ENCODE measurements at places on chromosomes 5 and 9.

DNA sequence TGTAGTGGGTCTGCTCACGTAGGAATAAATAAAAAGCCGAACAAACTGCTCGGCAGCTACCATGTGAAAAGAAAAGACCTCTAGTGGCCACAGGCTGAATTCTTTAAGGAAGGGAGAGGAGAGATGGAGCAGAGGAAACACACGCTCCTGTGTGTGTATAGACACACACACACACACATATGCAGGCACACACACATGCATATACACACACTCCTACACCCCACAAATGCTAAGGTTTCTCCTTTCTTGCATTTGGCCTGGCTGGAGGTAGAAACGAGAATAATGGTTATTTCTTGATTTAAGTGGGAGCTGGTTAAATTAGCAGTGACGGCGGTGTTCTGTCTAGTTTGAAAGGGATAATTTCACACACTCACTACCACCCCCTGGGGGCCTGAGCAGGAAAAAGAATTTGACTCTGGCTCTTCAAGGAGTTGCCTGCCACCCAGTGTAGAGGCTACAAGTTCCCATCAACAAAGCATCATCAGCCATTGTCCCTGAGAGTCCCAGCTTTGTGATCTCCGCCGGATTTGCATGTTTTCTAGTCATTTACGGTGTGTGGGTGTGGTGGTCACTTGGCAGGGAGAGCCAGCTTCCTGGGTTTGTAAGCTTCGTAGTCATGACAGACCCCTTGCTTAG lies at the start of gene INSYN2B:
Gene INSYN2B (minus strand): TSS at position 78 of the 636 bp plus-strand sequence. CDS start 96,597 bp downstream, outside the sequence.
- peak; percentile 81 for DNase-seq

- no peak for DNase-seq
Measured at GRCh38 chr5:108264533-108264932, 117.4 kb downstream of the FBXL17 start.

DNA sequence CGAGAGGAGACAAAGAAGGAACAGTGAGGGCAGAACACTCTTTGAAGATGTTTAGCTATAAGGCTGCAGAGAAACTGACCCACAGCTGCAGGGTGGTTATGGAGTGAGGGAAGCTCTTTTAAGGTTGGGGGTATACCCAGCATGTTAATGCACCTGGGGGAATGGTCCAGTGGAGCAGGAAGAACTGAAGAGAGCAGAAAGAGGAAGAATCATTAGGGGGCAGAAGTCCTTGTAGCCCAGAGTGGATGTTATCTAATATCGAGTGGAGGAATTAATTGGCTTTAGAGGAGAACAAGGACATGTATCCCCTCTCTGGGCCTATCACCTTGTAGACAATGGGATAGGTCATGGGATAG lies 7.7 kb downstream of the IL4 start:
- no peak for DNase-seq

DNA sequence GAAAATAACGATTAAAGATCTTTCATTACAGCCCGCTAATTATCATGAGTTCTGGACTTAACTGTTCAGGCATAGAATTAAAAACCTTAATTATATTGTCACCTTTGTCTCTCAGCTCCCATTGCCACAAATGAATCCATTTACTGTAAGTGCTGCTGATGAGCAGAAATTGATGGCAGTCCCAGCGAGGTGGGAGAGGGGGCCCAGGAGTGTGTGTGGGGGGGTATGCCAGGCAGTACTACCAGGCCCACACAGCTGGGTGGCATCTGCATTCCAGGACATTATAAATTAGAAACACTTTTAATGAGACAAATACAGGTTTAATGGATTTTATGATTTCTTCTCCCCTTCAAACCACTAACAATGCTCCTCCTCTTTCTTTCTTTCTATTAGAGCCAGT lies 196.0 kb downstream of the MELK start:
- DNase-seq = no peak

GRCh38 chr5:1174122-1174936 lies 27.1 kb upstream of the SLC6A19 start:
- no peak for DNase-seq

- no peak for DNase-seq
Measured at GRCh38 chr9:13278023-13278367, 1.5 kb downstream of the MPDZ start.

GRCh38 chr9:8391132-8391531 lies 591.6 kb upstream of the DMAC1 start:
- DNase-seq = no peak

DNA sequence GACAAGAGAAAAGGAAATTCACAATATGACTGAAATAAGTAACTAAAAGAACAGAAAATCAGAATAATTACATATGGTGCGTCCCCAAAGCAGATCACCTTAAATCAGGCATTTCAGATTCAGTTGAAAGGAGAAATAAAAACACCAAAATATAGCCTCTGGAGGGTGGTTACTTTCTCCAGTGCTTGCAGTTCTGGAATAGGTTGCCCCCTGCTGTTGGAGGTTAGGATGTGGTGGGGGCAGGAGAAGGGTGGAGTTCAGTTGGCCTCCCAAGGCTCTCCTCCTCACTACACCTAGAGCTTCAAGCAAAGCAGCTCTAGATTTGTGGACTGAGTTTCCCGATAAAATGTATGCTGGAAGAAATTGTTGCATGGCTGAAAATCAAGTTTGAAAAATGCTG lies 338.2 kb upstream of the TLE4 start:
- no peak for DNase-seq

- no peak for DNase-seq
Measured at GRCh38 chr5:51279983-51280706, 103.1 kb upstream of the ISL1 start.

DNA sequence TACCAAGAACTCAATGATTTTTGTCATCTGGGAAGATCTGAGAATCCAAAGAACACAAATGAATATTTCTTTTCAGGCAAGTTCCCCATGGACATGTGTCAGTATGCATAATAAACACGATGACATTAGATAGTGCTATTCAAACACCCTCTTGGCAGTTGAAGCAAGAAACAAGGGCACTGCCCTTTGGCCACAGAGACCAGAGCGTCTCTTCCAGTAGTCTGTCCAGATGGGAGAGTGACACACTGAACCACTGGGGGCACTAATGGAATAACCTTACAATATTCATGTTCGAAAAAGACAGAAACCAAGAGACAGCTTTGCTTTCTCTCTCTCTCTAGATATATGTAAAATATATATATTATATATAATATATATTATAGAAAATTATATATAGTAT lies 301.9 kb downstream of the CTNND2 start:
- DNase-seq = no peak

DNA sequence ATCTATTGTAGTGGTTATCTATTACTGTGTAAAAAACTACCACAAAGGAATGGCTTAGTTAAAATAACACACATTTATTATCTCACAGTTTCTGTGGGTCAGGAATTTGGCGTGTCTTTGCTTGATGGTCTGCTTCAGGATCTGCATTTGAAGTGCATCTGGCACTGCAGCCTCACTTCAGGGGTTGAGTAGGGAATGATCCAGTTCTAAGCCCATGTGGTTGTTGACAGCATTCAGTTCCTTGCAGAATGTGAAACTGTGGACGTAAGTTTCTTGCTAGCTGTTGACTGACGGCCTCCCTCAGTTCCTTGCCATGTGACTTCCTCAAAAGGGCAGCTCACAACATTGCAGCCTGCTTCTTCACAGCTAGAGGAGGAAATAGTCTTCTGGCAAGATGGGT lies 2.1 kb upstream of the OGN start:
- no peak for DNase-seq

- peak; percentile 30 for DNase-seq
Measured at GRCh38 chr9:126690431-126691051, 76.8 kb downstream of the LMX1B start.

GRCh38 chr5:167057665-167058064 lies 1233.8 kb upstream of the WWC1 start:
- DNase-seq = peak; percentile 33

GRCh38 chr9:14654932-14655331 lies 38.3 kb downstream of the ZDHHC21 start:
- DNase-seq = no peak

GRCh38 chr5:180118391-180118791 lies 46.8 kb upstream of the RNF130 start:
- DNase-seq = no peak

GRCh38 chr5:132425975-132426524 lies 56.5 kb downstream of the SLC22A5 start:
- DNase-seq = no peak

DNA sequence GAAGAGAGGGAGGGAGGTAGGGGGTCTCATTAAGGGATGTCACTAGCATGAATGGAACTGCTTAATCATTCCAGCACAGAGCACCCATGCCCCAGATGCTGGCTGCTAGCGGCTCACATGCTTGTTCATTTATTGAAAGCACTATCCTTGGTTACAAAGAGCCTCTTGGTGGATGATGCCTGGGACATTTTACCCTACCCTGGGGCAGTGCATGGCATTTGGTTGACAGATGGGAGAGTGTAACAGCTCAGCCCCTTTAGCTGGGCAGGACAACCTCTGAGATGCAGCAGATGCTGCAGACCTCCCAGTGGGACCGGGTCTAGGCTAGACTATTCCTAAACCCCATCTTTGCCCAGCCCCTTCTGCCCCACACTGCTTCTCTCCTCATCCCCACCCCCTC lies 46.9 kb upstream of the TCERG1 start:
- no peak for DNase-seq
